Right atrium auricular region (tissue), 2 donors: ENCODE measurements at places on chromosomes 3 and 15.

- no peak for DNase-seq
Measured at GRCh38 chr3:13509059-13509815, 29.1 kb downstream of the HDAC11 start.

GRCh38 chr3:131317667-131318066, 63.9 kb upstream of the NUDT16 start:
- no peak for DNase-seq

DNA sequence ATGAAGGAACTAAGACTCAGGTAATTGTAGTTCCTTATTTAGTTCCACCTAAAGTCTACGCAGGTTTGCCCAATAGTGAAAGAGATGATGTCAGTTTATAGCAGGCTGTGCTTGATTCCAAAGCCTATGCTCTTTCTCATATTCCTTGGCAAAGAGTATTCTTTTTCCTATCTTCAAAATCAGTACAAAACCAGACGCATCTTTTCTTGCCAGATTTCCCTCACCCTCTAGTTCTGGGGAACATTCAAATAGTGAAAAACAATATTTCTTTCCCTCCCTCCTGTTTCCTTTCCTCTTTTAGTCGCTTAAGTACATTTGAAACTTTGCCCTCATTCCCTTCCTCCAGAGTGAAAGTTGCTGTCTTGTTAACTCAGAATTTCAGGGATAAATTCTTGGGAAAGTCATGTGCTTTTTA, 134.6 kb upstream of the PDZRN3 start:
- no peak for DNase-seq

- DNase-seq = no peak
Measured at GRCh38 chr3:148723631-148724030, 25.9 kb downstream of the AGTR1 start.
